Left ventricle myocardium inferior (tissue), 1 donor: ENCODE measurements at places on chromosomes 2 and 18. TPM values are rescaled to one million over a fixed set of nuclear protein-coding genes. Genes with fewer than 3 reads are reported as not detected.

- peak; percentile 71 for DNase-seq
Measured at GRCh38 chr2:173027181-173028128, 48.2 kb upstream of the MAP3K20 start.

- no peak for DNase-seq
Measured at GRCh38 chr18:9731380-9731779, 23.3 kb downstream of the RAB31 start.

DNA sequence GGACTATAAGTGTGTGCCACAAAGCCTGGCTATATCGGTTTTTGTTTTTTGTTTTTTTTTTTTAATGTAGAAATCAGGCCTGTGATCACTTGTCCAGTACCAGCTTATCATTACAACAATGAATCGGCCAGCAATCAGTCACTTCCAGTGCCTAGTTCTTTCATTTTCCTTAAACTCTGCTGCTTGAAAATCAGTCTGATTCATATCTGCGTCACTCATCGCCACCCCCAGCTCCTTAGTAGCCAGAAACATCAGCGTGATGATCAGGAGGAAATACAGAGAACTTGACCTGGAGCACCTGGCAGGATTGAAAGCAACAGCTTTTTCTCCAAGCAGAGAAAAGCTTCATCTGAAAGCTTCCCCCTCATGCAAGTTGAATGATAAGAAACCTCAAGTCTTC lies 75.4 kb downstream of the SPTBN1 start:
- no peak for DNase-seq

DNA sequence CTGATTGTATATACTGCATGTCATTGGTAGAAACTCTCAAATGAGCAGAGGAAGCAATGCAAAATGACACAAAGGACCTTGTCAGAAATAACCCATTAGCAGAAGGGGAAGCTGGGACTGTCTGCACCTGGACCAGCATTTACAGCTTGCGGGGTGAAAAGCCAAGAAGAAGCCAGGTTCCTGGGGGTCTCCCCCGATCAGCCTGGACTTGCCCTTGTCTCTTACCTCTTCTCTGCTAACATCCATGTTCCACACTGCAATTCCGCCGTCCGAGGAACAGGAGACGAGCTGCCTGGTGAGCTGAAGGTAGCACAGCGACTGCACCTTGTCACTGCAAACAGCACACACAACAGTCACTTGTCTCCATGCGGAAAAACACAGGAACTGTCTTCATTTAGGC lies 51.1 kb downstream of the WDFY1 start:
- DNase-seq: no peak

- no peak for DNase-seq
Measured at GRCh38 chr2:197159661-197160211, 150.8 kb downstream of the ANKRD44 start.

GRCh38 chr2:54516842-54517241 lies 60.7 kb downstream of the SPTBN1 start:
- no peak for DNase-seq

DNA sequence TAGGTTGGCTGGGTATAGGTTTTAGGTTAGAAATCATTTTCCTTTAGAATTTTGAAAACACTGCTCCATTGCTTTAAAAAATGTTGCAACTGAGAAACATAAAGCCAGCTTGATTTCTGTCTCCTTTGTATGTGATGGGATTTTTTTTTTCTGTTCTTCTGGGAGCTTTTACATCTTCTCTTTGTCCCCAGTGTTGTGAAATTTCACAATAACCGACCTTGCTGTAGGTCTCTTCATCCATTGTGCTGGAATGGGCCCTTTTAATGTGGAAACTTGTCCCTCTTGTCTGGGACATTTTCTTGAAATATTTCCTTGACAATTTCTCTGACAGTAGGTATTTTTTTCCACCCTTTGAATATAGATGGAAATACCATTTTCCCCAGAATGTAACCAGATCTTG lies 44.0 kb upstream of the LAPTM4A start:
- DNase-seq: no peak

The SULT1C2 gene
- total RNA-seq: 1.9 TPM
